ENCODE measurements at places on chromosomes 4 and X. TPM values are rescaled to one million over a fixed set of nuclear protein-coding genes. Genes with fewer than 3 reads are reported as not detected.

DNA sequence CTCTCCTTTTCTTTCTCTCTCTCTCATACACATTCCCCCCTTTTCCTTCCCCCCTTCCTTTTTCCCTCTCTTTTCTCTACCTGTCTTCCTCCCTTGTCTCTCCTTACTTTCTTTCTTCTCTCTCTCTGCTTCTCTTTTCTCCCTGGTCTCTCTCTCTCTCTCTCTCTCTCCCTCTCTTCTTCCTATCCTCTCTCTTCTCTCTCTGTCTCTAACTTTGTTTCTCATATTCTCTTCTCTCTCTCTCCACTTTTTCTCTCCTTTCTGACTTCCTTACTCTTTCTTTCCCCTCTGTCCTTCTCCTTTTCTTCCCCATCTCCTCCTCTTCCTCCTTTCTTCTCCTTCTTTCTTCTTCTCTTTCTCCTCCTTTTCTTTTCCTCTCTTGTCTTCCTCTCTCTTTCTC, 103.4 kb downstream of the ARSF start:
- no peak overlapping the region for H3K27ac ChIP-seq
- H3K36me3 ChIP-seq, result no peaks in the 10 kb centered on the region
- H3K4me3 ChIP-seq, result no peak overlapping the region
- no peaks in the 10 kb centered on the region for H3K4me1 ChIP-seq
- H3K27me3 ChIP-seq, result no peaks in the 10 kb centered on the region
- DNase-seq, result no peak

DNA sequence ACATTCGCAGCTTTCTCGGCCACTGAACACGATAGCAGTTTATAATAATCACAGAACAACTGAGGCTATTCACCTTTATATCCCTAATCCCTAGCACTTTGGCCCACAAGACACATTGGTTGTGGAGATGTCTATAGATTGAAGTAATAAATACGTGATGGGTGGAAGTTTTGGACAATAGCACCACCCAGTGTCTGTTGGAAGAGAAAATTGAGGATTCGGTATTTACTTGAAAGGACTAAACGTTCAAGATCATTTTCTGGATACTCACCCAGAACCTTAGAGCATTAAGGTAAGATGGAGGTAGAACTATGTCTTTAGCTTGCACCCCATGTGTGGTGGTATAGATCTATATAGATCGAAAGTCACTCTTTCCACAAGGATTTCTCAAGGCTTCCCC, 787 bp upstream of the TMSB15A start:
- no peaks in the 10 kb centered on the region for H3K36me3 ChIP-seq
- H3K27ac ChIP-seq, result no peak overlapping the region
- peaks cover 4% of the 10 kb centered on the region for H3K27me3 ChIP-seq

Gene CACNA1F
- 0.08 TPM for total RNA-seq

Gene FOXP3
- not detected for total RNA-seq

Gene CSAG2
- not detected for total RNA-seq

All from right atrium auricular region (tissue), 2 donors.